ENCODE measurements at places on chromosomes 2 and 18. TPM values are rescaled to one million over a fixed set of nuclear protein-coding genes. Genes with fewer than 3 reads are reported as not detected.

ANKRD53 gene
- 2.2 TPM for total RNA-seq

VAMP8 gene
- total RNA-seq: 2.5 TPM

SLC5A6 gene
- total RNA-seq: 27.1 TPM

KATNAL2 gene
- 1.7 TPM for total RNA-seq

SERPINB2 gene
- 5.2 TPM for total RNA-seq

OTX1 gene
- 0.17 TPM for total RNA-seq

TBR1 gene
- not detected for total RNA-seq
